ENCODE measurements at places on chromosomes 11 and 22.

GRCh38 chr11:4766420-4767043 is 3.2 kb downstream of the OR51F1 start:
- no peak for DNase-seq

GRCh38 chr11:43868852-43869567 is 11.6 kb upstream of the ALKBH3 start:
- DNase-seq, result no peak

- no peak for DNase-seq
These were observed 227.6 kb downstream of the MN1 start for GRCh38 chr22:27574002-27574366.

GRCh38 chr11:97354026-97354425 is 964.2 kb downstream of the JRKL start:
- no peak for DNase-seq

- no peak for DNase-seq
These were observed 153.4 kb downstream of the CACNA1I start for GRCh38 chr22:39723899-39724351.

All from anterior cingulate cortex (tissue), 58 donors.